ENCODE measurements at places on chromosomes 7 and 10.
A peak's percentile ranks its signal among the peaks of the same experiment; 100 is the strongest.

DNA sequence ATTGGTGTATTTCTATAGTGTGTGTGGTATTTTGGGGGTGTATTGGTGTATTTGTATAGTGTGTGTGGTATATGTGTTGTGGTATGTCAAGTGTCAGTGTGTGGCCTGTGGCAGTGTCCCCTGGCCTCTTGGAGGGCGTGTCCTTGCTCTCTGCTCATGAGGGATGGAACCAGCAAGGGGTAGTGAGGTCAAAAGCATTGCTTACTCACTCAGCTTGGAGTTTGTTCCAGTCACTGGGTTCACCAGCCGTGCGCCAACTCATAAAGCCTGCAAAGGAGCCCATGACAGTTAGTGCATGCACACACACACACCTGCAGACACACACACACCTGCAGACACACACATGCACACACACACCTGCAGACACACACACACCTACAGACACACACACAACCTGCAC, 4.3 kb upstream of the TRPV6 start:
- no peak for DNase-seq

DNA sequence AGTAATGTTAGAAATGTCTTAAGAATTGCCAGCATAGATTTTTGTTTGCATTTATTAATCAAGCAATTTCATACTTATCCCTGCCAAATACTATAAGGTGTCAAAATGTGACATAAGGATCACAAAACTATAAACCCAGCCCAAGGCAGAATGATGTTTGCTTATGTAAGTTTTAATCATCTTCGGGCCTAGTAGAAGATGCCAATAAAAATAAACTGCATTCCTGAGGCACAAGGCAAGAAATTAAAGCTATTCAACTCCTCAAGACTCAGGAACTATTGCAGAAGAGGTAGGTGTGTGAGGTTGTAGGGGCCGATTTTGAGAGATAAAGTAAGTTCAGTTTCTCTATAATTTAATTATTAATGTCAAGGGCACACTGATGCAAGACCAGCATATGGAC, 189.4 kb upstream of the AHR start:
- DNase-seq, result no peak

DNA sequence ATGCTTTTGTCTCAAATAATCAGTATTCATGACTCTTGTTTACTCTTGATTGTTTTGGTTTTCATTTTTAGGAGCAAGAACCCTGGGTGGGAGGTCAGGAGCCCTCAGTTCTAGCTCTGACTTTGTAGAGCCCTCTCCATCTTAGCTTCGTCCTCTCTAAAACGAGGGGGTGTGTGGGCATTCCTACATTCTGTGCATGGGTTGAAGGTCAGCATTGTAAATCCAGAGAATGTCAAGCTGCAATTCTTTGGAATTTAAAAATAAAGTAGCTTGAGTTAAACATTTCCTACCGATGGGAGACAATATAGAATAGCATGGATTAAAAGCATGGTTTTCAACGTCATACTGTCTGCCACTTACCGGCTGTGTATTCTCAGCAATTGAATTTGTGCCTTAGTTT, 128.3 kb downstream of the PRPF18 start:
- DNase-seq, result no peak

- DNase-seq, result peak; percentile 36
These were observed 42.7 kb upstream of the PLXNA4 start for GRCh38 chr7:132618956-132619305.

GRCh38 chr7:158948376-158948775, 92.0 kb downstream of the DYNC2I1 start:
- DNase-seq, result no peak

DNA sequence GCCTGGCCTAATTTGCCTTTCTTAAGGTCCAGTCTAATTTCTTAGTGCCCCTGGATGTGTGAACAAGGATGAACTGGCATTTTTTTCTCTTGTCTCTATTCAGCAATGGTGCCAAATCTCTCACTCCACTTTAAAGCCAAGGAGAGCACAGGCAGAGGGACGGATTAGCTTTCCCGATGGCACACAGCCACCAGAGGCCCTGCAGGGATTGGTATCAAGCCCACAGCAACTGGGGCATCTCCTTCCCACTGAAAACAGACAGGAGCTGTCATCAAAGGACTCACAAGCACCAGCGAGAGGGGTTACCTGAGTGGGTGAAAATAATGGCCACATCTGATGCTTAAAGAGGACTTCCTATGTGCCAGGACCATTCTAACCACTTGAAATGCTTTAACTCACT, 83.1 kb downstream of the ITIH5 start:
- no peak for DNase-seq

GRCh38 chr7:31899356-31899927, 170.8 kb downstream of the PDE1C start:
- no peak for DNase-seq

GRCh38 chr10:86402283-86402941, 35.8 kb upstream of the GRID1 start:
- DNase-seq, result no peak

DNA sequence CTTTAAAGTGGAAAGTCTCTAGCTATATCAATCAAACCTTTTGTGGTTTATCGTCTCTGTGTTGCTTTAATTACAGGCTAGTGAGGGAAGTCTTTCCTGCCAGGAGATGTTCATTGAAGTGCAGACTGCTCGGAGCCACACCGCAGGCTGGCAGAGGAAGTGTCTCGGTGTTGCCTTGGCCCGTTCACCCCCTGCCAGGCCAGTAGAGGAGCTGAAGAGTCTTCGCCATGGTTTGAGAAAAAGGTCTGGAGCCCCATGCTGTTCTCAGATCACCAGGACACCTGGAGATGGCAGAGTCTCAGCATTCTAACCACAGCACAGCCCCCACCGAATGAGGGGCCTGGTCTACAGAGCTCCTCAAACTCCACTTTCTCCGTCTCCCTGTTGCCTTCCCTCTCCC, 275.9 kb upstream of the PLPP4 start:
- no peak for DNase-seq

- no peak for DNase-seq
These were observed 218.8 kb downstream of the ZWINT start for GRCh38 chr10:56142092-56142728.

- no peak for DNase-seq
These were observed 125.4 kb downstream of the KCNMA1 start for GRCh38 chr10:77512219-77512578.

DNA sequence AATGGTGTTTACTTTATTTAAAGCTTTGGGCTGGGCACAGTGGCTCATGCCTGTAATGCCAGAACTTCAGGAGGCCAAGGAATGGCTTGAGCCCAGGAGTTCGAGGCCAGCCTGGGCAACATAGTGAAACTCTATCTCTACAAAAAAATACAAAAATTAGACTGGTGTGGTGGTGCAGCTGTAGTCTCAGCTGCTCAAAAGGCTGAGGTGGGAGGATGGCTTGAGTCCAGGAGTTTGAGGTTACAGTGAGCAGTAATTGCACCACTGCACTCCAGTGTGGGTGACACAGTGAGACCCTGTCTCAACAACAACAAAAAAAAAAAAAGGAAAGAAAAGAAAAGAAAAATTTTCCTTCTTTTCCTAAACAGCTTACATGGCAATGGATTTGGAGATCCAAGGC, 22.0 kb downstream of the SLC16A9 start:
- no peak for DNase-seq
